D341Med (cell line): ENCODE measurements at places on chromosomes 2 and 18.

- DNase-seq = no peak
Observed at GRCh38 chr2:112547333-112547732, 5.1 kb downstream of the POLR1B start.

GRCh38 chr2:198499539-198499938 is 695.1 kb downstream of the PLCL1 start:
- no peak for DNase-seq

- no peak for DNase-seq
Observed at GRCh38 chr2:143937723-143938350, 582.1 kb downstream of the ZEB2 start.

GRCh38 chr2:217642944-217643343 is 359.9 kb downstream of the TNS1 start:
- no peak for DNase-seq

DNA sequence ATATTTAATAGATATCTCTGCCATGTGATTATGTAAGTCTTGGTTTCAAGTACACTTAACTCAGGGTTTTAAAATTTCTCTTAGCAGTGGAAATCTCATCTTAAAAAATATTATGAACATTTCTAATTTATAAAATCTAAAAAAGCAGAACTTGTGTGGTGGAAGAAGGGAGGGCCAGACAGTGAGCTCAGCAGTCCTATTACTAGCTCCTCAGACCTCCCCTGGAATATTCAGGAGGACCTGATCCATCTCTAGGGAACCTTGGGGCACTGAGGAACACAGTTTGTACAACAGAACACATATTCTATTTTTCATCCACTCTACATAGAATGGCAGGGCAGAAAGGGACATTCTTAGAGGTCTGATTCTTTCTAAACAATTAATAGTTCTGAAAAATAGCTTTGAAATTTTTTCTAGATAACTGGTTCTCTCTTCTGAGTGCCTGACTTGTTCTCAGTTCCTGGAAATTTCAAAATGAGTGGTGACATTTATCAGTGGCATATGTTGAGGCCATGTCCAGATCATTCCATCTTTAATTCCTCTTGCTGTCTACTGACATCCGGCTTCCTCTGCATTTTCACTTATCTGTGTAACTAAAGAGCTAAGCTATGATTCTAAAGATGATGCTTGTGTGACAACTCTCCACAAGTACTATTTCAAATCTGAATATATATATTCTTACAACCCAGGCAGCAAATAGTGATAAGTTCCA is 8.2 kb upstream of the MAP4K4 start:
- no peak for DNase-seq

- DNase-seq = no peak
Observed at GRCh38 chr18:21453511-21453901, 147.0 kb downstream of the ESCO1 start.

DNA sequence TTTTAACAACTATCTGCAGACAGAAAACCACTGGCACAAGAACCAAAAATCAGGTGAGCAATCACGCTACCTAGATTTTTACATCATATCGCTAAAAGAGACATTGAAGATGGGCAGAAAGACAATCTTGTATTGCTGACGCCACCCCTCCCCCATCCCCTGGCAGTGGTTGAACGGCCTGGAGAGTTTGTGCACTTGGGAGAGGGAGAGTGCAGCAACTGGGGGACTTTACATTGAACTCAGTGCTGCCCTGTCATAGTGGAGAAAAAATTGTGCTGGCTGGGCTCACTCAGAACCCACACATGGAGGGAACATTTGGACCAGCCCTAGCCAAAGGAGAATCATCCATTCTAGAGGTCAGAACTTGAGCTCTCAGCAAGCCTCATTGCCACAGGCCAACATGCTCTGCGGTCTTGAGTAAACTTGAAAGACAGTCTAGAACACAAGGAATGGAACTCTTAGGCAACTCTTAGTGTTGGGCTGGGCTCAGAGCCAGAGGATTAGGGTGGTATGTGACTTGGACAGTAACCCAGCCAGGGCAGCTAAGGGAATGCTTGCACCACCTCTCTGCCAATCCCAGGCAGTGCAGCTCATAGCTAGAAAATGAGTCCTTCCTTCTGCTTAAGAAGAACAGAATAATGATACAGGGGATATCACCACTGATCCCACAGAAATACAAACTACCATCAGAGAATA is 220.0 kb upstream of the CYP26B1 start:
- peak; percentile 29 for DNase-seq

DNA sequence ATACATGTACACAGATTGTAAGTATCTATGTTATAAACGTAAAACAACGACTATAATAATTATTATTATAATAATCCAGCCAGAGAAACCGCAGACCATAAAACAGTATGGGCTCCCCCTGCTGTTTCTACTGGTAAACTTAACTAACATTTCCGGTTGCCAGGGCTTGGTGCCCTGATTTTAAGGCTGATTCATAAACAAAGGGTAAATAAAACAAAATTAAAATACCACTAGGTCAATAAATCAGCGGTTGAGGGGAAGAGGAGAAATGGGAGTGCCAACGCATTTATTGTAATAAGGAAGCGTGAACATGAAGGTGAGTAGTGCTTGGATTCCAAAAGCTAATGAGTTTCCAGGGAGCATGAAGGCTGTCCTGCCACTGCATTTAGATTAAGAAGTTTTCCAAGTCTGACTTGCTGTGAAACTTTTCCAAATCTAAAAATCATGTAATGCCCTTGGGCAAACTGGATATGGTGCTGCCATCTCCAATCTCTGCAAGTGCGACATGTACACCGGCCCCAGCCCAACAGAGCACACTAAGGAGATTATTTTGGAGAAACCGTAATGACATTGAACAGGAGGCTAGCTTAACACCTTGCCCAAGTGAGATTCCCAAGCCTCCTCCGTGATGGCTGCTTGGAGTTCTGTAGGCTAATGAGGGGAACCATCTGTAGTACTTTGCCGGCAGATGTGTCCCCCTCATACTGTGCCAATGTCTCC is 50.7 kb upstream of the HNRNPA3 start:
- peak; percentile 63 for DNase-seq
